Breast epithelium (tissue), 4 donors: ENCODE measurements at places on chromosomes 13 and 19. TPM values are rescaled to one million over a fixed set of nuclear protein-coding genes. Genes with fewer than 3 reads are reported as not detected.

ZNF582 gene
- 9.5 TPM for total RNA-seq

MAP4K1 gene
- total RNA-seq = 3.6 TPM

FCER2 gene
- total RNA-seq = 0.48 TPM

PRKCSH gene
- 95.9 TPM for total RNA-seq

NDFIP2 gene
- total RNA-seq = 22.6 TPM

ZNF835 gene
- total RNA-seq = 7.0 TPM

ZNF682 gene
- total RNA-seq = 4.6 TPM

- no peak for DNase-seq
These were observed 223.9 kb downstream of the LACC1 start for GRCh38 chr13:44103429-44104196.

- DNase-seq = no peak
These were observed 3.6 kb upstream of the KLK14 start for GRCh38 chr19:51086153-51086850.

DNA sequence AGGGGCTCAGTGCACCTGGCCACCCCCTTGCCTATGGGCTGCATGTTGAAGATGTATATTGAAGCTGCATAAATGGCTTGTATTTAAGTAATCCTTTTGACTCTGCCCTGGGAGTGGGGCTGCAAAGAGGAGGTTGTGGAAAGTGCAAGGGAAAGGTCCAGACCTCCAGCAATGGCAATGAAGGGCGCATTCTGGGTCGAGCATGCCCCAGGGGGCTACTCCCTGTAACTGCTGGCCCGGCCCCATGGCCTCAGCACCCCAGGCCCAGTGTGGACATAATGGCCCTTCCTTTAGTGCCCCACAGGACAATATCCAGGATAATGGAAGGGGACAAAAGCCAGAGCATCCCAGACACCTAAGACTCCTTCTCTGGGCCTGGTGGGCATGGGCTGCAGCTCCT is 43.1 kb upstream of the CHST8 start:
- DNase-seq = no peak

DNA sequence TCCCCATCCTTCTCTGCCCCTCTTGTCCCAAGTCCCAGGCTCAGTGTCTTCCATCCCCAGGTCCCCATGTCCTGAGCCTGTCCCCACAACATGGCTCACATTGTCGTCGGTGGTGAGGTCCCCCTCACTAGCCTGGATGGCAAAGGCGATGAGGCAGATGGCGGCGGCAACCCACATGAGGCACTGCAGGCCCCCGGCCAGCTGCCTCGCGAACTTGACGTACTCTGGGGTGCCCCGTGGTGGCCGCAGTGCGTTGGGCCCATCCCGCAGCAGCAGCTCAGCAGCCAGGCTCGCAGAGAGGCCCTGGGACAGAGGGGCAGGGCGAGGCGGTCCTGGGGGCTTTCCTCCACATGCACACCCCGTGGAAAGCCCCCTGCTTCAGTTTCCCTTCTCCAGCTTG is 1.1 kb downstream of the ATP4A start:
- DNase-seq = no peak

DNA sequence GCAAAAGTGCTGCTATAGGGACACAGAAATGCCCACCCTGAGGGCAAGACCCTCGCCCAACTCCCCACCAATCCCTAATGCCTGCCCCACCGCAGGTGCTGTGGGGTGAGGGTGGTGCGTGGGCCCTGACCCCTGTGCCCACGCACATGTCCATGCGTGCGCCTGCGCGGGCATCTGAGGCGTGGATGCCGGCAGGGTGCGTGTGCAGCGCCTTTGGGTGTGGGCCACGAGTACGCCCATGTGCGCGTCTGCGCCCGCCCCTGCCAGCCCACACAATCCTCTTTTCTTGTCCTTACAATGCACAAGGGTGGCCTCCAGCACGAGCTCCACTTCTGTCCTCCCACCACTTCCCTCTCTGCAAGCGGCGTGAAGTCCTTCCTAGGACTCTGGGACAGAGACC is 14.3 kb downstream of the FUT6 start:
- no peak for DNase-seq

- no peak for DNase-seq
These were observed 928.5 kb upstream of the SLITRK1 start for GRCh38 chr13:84810781-84811180.

DNA sequence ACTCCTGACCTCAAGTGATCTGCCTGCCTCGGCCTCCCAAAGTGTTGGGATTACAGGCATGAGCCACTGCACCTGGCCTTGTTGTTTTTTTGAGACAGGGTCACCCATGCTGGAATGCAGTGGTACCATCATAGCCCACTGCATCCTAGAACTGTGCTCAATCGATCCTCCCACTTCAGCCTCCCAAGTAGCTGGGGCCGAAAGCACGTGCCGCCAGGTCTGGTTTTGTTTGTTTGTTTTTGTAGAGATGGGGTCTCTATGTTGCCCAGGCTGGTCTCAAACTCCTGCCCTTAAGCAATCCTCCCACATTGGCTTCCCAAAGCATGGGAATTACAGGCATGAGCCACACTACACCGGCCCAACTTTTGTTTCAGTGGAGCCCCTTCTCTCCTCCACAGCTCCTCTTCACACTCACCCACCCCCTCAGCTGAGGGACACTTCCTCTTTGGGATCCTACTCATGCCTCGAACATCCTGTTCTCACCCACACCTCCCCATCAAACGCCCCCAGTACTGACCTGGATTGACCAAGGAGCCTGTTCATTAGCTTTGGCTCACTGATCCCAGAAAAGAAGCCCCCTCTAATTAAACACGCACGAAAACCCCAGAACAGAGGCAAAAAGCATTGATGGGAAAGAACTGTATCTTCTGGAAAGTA is 12.8 kb upstream of the CERS4 start:
- DNase-seq = no peak

DNA sequence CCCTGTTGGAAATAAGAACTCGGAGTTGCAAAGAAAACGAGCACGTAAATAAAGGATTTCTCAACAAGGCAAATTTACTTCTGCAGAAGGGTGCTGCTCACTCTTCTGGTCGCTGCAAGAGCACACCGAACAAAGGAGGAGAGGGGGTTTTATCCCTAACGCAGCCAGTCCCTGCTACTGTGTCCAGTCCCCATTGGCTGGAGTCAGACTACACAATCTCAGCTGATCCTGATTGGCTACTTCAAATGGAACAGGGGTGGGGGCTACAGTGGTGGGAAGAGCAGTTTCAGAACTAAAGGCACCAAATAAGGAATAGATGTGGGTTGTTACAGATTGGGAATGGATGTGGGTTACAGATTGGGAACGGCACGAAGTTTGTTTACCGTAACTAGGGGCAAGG is 63.9 kb upstream of the MCF2L start:
- DNase-seq = no peak

DNA sequence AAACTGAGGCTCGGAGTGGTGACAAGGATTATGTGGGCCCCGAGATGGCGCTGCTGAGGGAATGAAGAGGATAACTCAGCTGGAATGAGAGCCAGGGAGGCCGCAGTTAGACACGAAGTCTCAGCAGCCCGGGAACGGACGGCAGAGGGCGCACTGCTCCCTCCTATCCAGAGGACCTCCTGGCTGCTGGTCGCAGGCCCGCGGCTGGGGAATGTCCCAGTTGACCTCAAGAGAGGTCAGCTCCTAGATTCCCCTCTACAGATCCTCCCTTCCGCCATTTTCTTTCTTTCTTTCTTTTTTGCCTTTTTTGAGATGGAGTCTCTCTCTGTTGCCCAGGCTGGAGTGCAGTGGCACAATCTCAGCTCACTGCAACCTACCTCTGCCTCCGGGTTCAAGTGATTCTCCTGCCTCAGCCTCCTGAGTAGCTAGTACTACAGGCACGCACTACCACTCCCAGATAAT is 24.1 kb upstream of the ASPDH start:
- DNase-seq = no peak

DNA sequence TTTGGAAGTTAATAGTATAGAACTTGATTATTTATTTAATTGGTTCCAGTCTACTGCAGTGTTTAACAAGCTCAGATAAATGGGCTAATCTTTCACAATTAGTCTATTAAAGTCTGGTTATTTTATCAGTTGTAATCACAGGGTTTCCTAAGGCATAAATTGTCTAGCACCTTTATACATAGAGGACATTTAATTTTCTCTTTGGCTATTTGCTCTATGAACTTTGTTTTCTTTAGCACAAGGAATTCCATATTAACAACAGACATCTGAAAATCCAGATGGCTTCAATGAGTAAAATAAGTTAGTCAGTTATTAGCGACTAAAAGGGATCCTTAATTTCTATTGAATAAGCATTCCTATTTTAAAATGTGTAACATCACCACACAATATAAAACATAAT is 1350.8 kb upstream of the SLC10A2 start:
- no peak for DNase-seq

DNA sequence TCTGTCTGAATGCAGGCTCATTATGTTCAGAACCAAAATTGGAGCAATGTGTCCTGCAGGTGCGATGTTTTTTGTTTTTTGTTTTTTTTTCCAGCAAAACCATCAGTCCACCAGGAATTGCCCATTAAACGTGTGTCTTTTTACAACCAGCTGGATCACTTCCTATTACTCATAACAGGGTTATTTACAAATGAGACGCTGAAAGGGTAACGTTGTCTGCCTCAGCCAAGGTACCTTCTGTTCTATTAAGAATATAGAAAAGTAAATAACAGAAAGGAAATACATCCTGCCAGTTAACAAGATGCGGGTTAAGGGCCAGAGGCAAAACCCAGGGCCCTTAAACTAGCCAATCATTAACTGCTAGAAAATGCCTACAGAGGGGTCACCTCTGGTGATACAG is 590.4 kb downstream of the TBC1D4 start:
- no peak for DNase-seq

- DNase-seq = no peak
These were observed 137.7 kb downstream of the SOX1 start for GRCh38 chr13:112204346-112205327.

DNA sequence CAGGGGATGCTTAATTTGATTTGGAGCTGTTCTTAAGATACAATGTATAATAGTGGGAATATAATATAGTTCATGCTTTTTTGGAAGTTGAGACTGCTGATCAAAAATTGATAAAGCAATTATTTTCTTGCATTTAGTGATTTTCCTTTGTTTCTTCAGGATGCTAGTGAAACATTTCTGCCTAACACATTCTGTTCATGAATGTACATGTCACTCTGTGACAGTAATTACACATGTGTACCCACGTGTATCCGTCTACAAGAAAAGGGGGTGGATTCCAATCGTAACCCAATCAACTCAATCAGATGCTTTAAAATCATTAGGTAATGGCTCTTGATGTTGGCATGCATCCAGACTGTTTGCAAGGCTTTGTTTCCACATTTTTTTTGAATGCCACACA is 5.0 kb upstream of the FRY start:
- no peak for DNase-seq

GRCh38 chr13:26977541-26977940 is 194.1 kb downstream of the USP12 start:
- no peak for DNase-seq

- no peak for DNase-seq
These were observed 70.8 kb downstream of the LNX2 start for GRCh38 chr13:27549406-27549981.

DNA sequence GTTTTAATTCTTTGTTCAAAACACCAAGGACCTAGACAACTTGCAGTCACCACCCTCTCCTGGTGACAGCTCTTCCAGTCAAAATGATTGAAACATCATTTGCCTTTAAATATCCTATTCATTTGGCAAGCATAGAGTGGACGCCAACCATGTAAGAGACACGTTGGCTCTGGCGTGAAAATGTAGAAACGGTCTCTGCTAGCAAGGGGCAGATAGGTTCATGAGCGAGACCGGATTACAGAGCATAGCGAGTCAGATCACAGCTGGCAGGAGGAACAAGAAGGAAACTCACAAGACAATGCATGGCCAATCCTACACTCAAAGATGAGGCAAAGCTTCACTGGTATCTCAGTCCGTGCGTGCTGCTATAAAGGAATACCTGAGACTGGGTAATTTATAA is 759.5 kb downstream of the UQCRFS1 start:
- no peak for DNase-seq

- no peak for DNase-seq
These were observed 629 bp upstream of the FGF9 start for GRCh38 chr13:21670006-21670882.

DNA sequence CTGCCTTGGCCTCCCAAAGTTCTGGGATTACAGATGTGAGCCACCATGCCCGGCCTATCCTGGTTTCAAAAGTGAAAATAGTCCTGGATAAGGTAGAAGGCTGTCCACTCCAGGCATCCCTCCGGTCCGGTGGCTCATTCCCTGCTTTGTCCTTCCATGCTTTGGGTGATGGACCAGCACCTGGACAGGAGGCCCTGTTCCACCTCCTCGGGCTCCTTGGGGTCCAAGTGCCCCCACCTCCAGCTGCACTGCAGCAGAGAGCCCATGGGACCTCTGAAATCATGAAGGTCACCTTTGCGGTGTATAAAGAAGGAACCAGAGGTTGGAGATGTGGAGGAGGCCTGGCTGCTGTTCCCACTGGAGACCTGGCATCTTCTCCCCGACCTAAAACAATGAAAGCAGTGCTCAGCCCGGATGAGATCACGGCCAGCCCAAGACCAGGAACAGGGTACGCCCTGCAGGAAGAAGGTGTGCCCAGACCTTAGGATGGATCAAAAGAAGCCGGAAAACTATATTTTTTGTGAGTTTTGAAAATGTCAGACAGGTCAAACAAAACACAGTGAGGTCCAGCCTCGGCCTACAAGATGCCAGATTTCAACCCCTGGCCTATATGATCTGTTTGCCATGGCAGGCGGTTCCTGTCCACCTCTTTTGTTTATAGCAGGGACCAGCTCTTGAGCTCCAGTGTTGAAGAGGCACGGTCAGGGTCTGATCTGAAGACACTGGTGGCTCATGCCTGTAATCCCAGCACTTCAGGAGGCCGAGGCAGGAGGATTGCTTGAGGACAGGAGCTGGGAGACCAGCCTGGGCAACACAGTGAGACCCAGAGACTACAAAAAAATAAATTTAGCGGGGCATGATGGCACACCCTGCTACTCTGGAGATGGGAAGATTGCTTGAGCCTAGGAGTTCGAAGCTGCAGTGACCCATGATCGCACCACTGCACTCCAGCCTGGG is 5.8 kb downstream of the LSR start:
- no peak for DNase-seq

- DNase-seq = no peak
These were observed 12.7 kb downstream of the ZNF574 start for GRCh38 chr19:42088471-42089190.

- DNase-seq = no peak
These were observed 41.7 kb downstream of the HTR2A start for GRCh38 chr13:46855166-46855565.

- no peak for DNase-seq
These were observed 77.1 kb downstream of the DNAJC3 start for GRCh38 chr13:95754069-95754468.

GRCh38 chr13:86402500-86402899 is 603.3 kb upstream of the SLITRK6 start:
- DNase-seq = no peak
